Tibial nerve (tissue), 4 donors: ENCODE measurements at places on chromosomes 11 and 22.
A peak's percentile ranks its signal among the peaks of the same experiment; 100 is the strongest.

DNA sequence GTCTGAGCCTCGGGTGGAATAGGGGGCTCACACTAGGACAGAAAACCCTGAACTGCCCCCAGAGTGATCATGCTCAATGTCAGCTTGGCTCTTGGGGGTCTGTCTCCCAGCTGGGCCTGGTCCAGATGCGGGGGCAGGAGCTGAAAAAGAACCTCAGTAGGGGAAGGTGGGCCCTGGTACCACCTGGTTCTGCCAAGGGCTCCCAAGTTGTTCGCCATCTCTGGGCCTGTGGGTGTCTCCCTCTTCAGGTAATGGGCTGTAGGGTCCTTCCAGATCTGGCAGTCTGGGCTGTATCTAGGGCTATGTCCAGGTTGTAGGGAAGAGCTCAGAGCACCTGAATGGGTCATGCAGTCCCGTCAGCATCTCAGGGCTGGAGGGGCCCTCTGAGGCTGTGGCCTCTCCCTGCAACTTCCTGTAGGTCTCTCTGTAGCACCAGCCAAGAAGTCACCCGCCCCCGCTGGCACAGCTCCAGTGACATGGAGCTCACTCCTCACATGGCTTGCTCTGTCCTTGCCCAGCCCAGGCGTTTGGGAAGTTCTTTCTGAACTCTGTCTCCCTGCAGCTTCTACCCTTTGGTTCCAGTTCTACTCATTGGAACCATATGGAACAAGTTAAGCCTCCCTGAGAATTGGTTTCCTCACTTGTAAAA, 33.0 kb upstream of the SOX10 start:
- DNase-seq, result peak; percentile 75

DNA sequence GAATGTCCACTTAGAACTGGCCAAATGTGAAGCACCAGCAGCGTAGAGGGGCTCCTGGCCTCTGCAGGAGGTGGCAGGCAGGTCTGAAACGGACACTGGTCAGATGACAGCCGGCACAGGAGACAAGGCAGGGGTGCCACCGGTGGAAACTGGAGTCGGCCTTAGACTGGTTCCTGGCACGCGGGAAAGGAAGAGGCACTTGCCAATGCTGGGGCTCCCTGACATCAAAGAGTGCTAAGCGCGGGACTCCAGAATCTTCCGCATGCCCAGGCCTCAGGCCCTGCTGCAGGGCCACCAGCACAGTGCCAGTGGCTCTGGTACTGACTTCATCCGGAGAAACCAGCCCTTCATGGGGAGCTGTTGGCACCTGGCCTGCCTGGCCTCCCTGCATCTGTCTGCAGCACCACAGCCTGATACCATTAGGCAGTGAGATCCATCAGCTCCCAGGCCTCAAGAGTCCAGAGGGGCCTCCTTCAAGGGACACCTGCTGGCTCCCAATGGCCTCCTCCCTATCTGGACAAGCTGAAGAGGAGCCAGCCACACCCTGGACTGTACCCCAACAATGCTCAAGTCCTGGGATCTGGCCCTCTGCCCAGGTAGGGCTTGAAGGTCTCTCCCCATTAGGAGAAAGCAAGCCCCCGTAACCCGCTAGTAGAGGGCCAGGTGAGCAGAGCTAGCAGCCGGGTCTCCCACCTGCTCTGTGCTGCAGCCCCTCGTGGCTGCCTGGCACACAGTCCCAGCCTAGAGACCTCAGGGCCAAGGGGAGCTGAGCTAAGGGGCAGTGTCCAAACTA, 29.7 kb upstream of the GNB1L start:
- DNase-seq, result no peak

GRCh38 chr11:93717501-93717900, 23.8 kb downstream of the TAF1D start:
- DNase-seq, result no peak

- DNase-seq, result no peak
Measured at GRCh38 chr22:40009292-40009774, 14.6 kb downstream of the FAM83F start.

DNA sequence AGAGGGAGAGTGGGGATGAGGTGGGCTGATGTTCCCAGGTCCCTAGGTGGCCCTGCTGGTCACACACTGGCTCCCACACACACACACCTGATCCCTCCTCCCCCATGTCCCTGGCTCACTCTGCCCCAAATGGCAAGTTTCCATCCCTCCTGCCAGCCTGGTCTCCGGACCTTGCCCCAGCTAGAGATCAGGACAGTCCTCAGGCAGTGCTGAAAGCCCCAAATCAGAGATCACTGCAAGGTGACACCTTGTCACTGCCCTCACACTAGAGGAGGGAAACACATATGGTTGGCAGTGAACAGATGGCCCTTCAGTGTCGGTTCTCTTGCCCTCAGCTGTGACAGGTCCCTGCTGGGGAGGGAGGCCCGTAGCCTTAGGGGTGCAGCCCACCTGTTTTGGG, 7.6 kb downstream of the TMPRSS5 start:
- no peak for DNase-seq

DNA sequence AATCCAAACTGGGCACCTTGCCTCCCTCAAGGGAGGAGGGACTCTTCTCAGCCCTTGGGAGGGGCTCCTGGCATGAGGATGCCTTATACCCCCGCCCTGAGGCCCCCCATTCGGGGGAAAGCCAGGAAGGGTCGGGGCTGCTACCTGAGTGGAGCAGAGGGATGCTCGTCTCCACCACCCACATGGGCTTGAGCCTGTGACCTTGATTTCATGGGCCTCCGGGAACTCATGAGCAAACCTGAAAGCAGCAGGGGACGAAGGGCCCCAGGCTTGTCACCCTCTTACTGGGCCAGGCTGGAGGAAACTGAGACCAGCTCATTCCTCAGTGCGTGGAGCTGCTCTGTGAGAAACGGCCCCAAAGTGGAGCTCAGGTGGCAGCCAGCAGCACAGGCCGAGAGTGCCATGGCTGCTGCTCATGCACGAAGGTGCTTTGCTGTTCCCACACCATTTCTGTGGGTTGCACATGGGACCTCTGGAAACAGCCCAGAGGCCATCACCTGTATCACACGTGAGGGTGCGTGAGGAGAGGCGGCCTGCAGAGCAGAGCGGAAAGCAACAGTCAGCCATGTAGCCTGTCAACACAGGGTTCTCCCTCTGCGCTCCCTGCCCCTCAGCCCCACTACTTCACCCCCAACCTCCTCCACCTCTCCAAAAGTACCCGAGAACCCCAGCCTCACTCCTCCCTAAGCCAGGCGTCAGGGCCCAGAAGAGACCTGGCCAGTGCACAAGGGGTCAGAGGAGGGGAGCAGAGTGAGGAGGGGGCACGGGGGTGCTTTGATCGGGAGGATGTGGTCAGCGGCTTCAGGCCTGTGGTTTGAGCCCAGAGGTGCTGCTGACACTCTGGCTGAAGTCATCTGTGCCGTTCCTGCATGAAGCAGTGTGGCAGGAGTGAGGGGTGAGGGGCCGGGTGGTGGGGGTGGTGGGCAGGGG, 14.1 kb upstream of the IL2RB start:
- DNase-seq, result no peak

DNA sequence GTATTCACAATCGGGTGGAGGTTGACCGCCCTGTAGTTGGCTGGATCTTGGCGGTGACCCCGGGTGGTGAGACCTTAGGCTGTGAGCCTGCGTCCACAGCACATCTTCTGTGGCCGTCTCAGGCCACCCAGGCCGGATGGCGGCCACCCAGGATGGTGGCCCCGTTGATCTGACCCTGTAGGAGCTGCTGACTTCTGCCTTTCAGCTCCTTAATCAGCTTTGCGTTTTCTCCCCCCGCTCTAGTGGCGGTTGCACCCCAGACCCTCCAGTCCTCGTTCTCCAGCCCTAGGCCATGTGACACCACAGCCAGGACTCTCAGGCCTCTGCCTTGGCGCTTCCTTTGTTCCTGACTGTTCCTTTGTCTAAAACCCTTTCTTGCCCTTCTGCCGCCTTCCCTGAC, 244.0 kb downstream of the TBC1D22A start:
- DNase-seq, result no peak

- DNase-seq, result peak; percentile 7
Measured at GRCh38 chr22:49297286-49297870, 530.3 kb downstream of the BRD1 start.

DNA sequence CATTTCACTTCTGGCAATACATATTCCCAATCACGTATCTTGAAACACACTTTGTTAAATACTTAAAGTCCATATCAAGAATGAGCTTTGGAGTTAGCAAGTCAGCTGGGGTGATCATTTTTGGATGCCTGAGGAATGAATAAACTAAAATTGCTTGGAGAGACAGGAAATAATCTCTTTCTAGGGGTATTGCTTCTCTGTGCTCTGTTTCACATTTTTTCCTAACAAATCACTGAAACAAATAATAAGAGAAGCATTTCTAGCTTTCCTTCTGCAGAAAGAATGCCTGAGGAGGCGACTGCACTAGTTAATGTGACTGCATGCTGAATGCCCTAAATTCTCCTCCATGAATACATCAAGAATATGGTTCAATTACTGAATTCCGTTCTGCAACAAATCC, 541.4 kb upstream of the CCDC90B start:
- DNase-seq, result no peak

DNA sequence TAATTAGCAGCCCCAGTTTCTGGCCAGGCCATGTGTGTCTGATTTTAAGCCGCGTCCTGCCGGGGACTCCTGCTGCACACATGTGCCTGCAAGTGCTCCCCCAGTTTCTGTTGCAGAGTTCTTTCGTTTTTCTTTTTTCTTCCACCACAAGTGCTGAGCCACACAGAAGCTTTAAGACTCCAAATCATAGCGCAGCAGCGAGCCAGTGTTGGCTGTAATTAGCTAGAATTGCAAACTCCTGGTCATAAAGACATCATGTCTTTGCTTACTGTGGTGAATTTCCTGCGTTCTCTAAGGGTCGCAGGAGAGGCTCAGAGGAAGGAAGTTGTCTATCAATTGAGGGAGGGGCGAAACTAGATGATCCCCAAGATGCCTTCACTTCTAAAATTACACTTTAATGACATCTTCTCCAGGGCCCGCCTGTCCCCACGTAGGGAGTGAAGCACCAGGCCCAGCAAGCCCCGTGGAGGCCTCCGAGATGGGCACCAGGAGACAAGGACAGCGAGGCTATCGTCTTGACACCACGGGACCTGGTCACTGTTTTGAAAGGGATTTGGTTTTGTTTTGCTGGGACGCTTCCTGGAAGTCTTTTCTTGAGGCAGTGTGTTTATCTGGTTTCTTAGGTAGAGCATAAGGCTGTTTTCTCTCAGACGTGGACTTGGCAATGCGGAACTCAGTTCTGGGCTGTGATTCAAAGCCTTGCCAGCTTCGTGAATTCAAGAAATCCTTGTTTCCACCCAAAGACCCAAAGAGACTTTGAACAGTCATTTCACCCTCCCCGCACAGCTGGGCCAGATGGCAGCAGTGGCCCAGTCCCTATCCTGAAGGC, 71.8 kb downstream of the UBASH3B start:
- no peak for DNase-seq

- no peak for DNase-seq
Measured at GRCh38 chr22:45996241-45997076, 19.5 kb upstream of the WNT7B start.

DNA sequence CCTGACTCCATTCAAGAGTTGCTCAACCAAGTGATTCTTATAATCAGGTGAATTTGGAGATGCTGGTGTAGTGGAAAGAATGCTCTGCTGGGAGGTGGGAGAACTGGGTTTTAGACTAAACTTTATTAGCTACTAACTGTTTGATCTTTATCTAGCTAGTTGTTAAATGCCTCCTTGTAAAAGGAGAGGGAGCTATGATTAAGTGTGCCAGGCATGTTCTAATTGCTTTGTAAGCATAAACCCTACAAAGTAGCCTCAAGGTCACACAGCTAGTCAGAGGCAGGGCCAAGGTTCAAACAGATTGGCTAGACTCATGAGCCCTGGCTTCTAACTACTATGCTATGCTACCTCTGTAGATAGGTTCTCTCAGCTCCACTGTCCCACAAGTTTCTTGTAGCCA, 105.5 kb downstream of the NXPE2 start:
- no peak for DNase-seq

DNA sequence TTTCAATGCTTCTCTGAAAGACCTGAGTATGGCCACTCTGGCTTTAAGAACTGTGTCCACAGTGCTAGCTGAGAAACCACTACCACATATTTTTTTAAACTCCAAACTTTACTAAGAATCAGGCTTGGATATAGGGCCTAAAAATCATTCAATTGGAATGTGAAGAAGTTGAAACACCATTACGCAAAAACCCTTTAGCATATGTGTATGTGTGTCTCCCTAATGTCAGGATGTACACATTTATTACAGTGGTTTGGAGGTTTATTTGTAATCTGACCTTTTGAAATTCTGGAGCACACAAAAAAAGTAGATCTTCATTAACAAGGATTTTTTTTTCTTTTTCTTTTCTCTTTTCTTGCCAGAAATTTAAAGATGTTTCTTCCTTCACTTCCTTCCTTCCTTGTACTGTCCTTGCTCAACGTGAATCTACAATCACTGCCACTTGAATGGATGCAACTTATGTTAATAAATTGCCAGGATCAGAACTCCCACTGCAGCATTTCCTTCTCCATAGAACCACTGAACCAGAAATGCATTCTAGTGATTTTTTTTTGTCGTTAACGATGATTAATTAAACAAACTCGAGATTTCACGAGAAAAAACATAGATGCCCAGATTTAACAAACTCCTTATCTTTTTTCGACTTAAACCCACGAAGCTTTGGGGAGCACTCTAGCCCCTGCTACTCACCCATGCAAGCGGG, 3.1 kb upstream of the ADM start:
- DNase-seq, result no peak

DNA sequence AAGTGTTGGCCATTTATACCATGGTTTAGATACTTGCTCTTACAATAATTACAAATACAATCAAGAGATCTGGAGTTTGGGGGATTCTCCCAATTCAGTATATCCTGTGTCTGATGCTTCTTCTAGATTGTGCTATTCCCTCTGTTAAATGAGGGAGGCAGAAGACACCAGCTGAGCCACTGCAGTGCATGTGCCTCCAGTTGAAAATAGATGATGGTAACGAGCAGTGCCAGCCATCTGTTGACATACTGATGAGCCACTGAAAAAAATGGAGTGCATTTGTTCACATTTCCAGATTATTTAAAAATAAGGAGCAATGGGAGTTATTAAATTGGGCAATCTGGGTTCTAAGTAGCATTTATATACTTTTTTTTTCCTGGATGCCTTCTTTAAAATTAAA, 1428.0 kb upstream of the TENM4 start:
- no peak for DNase-seq

GRCh38 chr11:121300313-121300971, 7.9 kb downstream of the SC5D start:
- no peak for DNase-seq

DNA sequence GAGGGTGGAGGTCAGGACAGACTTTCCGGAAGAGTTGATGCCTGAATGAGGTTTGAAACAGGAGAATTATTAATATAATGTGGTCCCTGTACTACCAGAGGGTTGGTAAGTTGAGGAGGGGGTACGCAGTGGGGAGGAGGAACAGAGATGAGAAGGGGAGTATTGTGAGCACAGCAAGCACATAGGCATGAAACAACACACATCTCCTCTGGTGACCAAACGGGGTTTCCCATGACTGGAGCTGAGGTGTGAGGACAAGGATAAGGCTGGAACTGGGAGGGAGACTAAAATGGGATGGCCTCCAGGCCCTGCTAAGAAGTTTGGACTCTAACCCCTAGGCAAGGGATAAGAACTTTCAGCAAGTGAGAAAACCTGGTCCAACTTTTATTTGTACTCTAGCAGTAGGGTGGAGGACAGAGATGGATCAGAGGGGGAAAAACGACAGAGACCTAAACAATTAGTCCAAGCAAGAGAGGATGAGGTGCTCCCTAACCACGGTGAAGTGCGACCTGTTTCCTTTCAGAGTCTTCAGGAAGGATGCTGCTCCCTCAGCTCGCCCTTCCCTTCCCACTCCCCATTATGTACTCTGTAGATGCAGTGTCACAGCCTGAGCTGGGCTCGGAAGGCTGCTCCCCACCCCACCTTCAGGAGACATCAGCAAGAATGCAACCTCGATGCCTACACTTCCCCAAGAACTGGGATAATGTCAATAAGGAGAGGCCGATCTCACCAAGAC, 59.2 kb downstream of the BTG4 start:
- DNase-seq, result no peak

- no peak for DNase-seq
Measured at GRCh38 chr11:116857316-116857715, 19.9 kb upstream of the APOA1 start.
